ENCODE measurements at places on chromosomes 16 and 17. TPM values are rescaled to one million over a fixed set of nuclear protein-coding genes. Genes with fewer than 3 reads are reported as not detected.

Gene KIF19
- total RNA-seq: not detected

Gene SMCR8
- 18.4 TPM for total RNA-seq

Gene MMP28
- 0.34 TPM for total RNA-seq

Gene LLGL2
- 31.9 TPM for total RNA-seq

Gene UMOD
- not detected for total RNA-seq

Gene ZNF23
- total RNA-seq: 16.4 TPM

Gene ZNF750
- total RNA-seq: 1.8 TPM

Gene PIK3R5
- 0.25 TPM for total RNA-seq

Gene CCL8
- not detected for total RNA-seq

Gene PRPSAP2
- total RNA-seq: 51.4 TPM

Gene CDH15
- 0.20 TPM for total RNA-seq

Gene SEZ6L2
- total RNA-seq: 30.4 TPM

Gene SSTR5
- not detected for total RNA-seq

Gene TPSD1
- not detected for total RNA-seq

Gene TERB1
- total RNA-seq: 0.49 TPM

Gene IGF2BP1
- total RNA-seq: 227 TPM

Gene EEF2KMT
- total RNA-seq: 11.6 TPM

Gene TNFRSF17
- total RNA-seq: not detected

All from mesothelial cell of epicardium (in vitro differentiated cells).